ENCODE measurements at places on chromosomes 12 and 14.

GRCh38 chr12:26648584-26648983, 184.4 kb downstream of the ITPR2 start:
- DNase-seq = no peak

DNA sequence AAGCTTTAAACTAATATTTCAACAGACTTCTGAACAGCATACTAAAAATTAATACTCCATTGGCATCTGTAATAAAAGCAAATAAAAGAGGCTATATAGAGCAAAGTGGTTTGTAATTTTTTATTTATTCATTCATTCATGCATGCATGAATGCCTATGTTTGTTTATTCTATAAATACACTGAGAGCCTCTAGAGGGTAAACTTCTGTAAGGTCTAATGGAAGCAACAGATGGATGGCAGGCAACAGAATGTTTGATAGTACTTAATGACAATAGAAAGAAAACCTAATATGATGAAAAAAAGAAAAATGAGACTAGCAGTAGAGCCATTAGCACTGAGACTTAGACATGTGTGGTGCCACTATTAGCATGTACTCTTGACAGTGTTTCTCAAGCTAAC, 253.1 kb downstream of the CCDC91 start:
- DNase-seq = no peak

DNA sequence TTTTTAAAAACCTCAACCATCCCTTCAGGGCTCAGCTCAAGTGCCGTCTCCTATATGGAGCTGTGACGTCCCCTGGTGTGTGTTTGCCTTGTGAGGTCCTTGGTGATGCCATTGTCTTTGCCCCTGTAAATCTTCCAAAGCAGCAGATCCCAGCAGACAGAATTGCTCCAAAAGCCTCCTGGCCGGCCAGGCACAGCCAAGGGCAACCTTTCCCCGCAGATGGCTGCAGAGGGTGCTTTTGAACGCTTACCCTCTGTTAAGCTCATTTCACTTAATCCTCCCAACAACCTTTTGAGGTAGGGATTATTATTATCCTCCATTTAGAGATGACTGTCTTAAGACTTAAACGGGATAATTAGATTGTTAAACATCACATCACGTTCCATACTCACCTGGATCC, 51.4 kb downstream of the RFX4 start:
- DNase-seq = no peak

- DNase-seq = no peak
These were observed 797.1 kb downstream of the BCL11B start for GRCh38 chr14:98474900-98475299.

DNA sequence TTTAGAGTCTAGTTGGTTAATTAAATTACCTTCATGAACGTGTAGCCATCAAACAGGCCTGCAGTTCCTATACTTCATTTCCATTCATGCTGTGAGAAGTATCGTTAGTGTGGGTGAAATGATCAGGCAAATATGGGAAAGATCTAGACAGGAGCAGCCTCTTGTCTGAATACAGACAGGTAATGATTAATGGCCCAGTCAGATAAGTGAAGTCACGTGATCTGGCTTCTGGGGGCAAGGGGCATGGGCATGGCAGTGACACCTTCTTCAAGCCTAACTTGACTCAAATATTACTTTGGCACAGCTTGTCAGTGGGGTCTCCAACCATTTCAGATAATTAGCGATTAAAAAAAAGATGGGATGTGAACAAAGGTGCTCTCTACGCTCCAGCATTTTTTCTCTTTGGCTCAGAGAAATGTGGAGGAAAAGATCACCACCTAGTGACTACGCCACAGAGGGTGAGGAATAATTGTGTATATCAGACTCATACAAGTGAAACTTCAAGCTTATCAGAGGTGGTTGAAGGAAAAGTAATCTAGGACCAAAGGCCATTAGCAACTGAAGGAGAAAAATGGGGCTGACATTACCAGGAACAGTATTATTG, 17.8 kb downstream of the GUCY2C start:
- DNase-seq = no peak

DNA sequence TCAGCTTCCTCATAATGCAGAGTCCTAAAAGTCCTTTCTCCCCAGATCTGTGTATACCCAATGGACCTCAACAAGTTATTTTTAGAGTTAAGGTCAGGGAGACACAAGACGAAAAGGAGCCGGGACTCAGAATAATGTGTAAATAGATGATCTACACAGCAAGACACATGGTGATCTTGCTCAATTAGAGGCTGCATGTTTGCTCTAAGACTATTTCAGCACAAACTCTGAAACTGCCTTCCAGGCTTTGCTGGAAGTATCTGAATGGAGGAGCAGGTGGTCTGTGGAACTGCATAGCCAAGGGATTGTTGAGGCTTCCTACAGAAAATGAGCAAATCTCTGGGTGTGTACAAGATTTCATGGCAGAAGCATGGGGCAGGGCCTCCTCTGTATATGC, 80.8 kb downstream of the CRACR2A start:
- no peak for DNase-seq

- DNase-seq = no peak
These were observed 4.6 kb upstream of the SLC15A5 start for GRCh38 chr12:16282081-16282480.

- DNase-seq = no peak
These were observed at the start of gene CCND2 for GRCh38 chr12:4273652-4274395. TSS of gene CCND2 (plus strand) at chr12:4273762. CDS start at chr12:4274041, 279 bp downstream.

GRCh38 chr12:15932971-15933370, 21.8 kb downstream of the DERA start:
- no peak for DNase-seq

DNA sequence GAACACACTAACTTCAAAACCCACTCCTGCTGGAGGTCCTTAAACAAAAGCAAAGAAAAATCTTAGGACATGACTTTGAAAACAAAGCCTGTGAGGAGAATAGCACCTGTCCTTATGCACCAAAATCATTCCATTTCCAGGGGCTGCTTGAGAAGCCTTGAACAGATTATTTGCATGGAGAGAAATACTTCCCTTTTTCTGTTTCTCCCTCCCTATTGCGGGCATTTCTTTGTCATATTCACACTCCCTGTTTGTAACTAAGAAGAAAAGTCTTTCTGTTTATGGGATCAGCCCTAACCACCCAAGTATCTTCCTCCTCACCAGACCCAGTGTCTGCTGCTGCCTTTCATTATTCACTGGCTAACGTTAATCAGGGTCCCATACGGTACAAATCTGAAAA, 218.8 kb downstream of the DPF3 start:
- DNase-seq = no peak

DNA sequence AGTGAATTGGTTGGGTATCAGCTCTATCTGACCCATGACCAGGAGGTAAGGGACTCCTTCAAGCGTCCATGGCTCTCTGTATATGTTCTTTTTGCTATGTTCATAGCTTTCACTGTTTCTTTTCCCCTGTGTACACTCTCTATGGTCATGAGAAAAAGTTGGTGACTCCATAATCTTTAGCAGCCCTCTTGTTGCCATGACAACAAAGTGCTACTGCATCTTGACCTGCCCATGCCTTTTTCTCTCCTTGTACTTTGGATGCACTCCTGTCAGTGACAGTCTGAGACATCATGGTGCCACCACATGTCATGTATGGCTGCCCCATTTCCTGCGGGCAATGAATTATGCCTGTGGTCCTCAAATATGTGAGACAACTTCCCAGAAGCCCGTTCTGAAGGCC, 280.2 kb downstream of the TMEM121 start:
- DNase-seq = no peak

GRCh38 chr12:21456291-21456780, 18.9 kb downstream of the PYROXD1 start:
- DNase-seq = no peak

DNA sequence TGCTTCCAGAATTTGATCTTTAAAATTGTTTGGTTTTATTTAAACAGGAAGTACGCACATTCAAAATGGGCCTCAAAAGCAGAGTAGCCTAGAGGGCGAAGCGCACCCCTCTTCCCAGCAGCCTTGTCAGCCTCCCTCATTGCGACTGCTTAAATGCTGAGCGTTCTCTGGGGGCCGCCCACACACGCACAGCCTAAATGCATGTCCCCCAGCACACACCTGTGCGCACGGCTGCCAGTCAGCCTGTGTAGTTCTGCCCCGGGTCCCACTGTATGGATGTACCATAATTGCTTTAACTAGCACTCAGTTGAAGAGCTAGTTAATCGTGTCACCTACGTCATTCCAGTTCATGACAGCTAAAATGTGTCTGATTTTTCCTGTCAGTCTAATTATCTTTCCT, 79.3 kb downstream of the TESC start:
- no peak for DNase-seq

GRCh38 chr14:95123891-95124579, 33.3 kb downstream of the DICER1 start:
- no peak for DNase-seq

DNA sequence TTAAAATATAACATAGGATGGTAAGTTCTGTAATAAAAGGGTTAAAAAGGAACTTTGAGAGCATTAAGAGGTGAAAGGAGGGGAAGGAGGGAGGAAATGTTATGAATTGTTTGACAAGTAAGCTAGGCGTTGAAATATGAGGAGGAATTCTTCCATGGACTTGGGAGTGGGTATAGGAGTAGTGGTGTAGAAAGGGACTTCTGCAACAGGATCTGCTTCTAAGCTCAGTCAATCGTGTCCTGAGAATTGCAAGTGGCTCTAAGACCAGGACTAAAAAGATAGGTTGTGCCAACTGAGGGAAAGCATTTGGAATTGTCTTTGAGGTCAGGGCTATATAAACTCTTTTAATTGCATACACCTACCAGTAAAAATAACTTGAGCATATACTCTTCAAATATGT, 74.1 kb upstream of the SLC38A2 start:
- DNase-seq = no peak

DNA sequence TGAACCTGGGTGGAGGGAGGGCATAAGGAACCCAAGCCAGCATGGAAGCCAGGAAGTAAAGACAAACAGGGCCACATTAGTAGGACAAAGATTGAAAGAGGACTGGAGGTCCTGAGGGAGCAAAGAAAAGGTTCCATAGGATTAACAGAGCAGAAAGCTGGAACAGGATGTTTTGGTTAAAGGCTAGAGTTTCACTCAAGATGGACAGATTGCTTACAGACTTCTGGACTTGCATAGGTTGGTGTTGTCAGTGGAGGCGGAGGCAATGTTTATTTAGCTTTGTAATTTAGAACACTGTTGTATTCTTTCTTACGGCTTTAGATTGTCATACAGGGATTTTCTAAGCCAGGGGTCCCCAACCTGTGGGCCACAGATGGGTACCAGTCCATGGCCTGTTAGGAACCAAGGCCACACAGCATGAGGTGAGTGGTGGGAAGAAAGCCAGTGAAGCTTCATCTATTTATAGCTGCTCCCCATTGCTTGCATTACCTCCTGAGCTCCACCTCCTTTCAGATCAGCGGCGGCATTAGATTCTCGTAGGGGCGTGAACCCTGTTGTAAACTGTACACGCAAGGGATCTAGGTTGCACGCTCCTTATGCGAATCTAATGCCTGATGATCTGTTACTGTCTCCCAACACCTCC, 31.3 kb downstream of the ZNF664 start:
- no peak for DNase-seq

Measured in cortex of kidney (tissue), 1 donor.